ENCODE measurements at places on chromosomes 7 and 10.

DNA sequence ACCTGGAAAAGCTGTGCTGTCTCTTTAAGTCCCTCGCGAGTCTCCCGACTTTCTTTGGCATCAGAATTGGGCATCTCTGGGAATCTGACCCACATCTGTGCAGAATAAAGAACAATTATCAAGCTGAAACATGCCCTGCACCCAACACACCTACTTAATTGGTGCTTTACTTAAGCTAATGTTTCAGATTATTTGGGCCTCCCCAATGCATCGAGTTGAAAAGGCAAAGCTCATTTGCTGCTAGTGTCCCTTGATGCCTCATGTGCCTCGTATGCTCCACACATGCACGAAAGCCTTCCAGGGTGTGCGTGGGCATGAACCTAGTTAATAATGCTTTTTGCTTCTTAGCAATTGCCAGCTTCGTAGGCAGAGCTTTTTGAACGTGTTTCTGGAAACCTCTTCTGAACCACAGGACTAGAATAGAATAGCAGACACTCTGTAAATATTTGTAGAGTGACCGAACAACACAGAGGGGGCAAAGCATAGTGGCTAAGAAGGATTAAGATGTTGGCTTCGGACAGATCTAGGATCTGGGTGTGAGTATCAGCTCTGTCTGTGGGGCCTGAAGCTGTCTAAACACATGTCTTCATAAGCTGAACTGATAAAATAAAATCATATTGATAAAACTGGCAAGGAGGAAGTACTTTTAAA is 26.7 kb upstream of the FGFR2 start:
- DNase-seq = no peak

GRCh38 chr10:128300290-128300824 is 174.1 kb upstream of the MKI67 start:
- DNase-seq = no peak

DNA sequence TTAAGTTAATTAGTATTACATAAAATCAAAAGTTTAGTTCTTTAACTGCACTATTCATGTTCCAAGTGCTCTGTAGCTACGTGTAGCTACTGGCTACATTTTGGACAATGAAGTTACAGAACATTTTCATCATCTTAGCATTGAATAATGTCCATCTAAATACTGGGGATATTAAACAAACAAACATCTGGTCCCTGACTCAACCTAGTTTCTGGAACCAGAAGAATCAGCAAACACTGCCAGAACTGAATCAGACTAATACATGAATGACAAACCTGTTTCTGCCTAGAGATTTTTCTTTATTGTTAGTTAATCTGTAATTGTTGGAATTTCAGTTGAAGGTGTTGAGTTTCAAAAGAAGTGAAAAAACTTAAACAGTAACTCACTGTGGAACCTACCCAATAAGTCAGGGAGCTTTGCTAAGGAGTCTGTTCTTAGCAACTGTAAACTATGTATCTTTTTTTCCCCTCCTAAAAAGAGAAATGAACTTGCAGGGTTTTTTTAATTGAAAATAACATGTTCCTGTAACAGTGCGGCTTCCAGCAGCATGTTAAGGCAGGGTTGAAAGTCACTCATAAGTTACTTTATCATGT is 58.3 kb downstream of the CDK13 start:
- DNase-seq = no peak

DNA sequence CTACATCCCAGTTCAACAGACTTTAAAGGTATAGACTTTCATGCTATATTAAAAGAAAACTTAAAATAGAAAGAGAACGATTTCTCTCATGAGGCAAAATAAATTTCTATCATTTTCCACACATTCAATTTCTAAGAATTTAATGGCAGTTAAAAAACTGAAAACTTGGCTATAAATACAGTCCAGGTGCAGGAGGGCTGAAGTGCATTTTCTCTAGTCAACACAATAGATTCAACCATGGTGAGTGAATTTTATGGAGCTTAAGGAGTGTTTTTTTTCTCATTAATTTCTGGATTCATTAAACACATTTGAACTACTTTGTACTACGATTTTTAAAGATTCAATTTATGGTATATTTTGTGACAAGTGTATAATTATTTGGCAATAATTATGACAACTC is 240.8 kb upstream of the SLC26A5 start:
- no peak for DNase-seq

- DNase-seq = no peak
Measured at GRCh38 chr10:120810298-120810697, 40.9 kb upstream of the WDR11 start.

DNA sequence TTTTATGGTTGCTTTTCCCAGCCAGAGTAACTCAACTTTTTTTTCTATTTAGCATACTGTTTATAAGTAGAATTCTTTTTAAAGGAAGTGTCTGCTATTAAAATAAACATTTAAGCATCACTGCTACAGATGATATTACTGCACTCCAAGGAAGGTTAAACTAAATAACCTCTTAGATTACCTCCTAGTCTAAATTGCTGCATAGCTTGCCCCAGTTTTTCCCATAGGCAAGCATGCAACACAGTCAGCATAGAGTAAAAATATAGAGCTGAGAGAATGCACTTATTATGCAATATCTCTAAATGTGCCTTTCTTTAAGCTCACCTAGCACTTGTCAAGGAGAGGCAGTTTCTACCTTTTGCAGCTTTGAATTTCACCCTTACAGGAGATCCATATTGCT is 1392.4 kb upstream of the CELF2 start:
- DNase-seq = no peak

GRCh38 chr7:140039896-140040295 is 22.9 kb downstream of the PARP12 start:
- DNase-seq = no peak

DNA sequence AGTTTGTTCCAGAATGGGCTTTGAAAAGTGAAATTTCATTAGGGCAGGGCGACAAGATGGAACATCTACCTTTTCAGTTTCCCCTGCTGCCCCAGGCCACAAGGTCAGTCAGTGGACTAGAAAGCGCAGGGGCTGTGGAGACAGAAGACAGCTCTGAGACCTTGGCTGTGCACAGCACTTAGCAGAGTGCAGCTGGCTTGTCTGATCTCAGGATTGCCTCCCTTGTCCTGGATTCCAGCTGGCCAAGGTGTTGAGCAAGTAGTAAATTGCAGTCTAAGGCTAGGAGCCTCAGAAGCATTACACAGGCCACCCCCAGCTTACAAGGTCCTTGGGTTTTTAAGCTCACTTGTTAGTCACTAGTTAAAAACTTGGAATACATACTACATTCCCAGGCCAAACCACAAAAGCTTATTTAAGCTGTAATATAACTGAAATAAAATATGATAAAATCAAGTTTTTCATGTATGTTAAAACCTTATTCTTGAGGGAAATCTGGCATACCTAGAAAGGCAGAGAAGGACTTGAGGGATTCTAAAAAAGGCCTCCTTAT is 67.3 kb upstream of the NPY start:
- no peak for DNase-seq
